Kidney tubule cell (primary cell): ENCODE measurements at places on chromosomes 7 and 10.

DNA sequence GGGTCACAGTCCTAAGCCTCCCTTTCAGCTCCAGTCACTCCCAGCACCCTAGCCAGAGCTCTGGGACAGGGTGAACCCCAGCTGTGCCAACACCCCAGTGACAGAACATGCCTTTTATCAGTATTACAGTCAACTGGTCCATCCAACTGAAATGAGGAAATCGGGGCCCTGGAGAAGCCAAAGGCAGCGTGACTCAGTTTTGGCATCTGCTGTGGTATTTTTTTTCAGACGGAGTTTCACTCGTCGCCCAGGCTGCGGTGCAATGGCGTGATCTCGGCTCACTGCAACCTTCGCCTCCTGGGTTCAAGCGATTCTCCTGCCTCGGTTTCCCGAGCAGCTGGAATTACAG is 3.4 kb upstream of the CLDN15 start:
- no peak for DNase-seq

DNA sequence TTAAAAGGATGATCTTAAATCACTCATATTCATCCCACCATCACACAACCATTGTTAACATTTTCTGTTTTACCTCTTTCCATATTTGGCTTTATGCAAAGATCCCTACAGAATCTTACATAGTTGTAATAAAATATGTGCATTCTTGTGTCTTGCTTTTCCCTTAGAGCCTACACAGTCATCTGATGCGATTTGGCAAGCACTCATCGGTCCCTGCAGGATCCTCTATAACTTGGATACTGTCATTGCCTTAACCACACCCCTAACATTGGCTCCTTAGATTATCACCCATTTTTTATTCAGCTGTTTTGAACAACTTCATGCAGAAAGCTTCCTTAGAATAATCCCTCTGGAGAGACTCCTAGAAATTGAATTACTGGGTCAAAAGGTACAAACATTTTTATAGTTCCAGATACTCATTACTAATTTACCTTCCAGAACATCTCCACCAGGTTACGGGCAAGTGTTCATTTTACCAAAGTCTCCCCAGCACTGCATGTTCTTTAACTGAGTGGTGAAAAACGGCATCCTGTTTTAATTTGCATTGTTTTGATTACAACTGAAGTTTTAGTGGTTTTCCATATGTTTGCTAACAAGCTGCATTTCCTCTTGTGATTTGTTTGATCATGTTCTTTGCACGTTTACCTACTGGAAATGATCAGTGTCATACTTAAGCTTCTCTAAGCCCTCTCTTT is 268.3 kb downstream of the GRID1 start:
- no peak for DNase-seq

- no peak for DNase-seq
Observed at GRCh38 chr7:2567679-2568278, 9.0 kb downstream of the IQCE start.

DNA sequence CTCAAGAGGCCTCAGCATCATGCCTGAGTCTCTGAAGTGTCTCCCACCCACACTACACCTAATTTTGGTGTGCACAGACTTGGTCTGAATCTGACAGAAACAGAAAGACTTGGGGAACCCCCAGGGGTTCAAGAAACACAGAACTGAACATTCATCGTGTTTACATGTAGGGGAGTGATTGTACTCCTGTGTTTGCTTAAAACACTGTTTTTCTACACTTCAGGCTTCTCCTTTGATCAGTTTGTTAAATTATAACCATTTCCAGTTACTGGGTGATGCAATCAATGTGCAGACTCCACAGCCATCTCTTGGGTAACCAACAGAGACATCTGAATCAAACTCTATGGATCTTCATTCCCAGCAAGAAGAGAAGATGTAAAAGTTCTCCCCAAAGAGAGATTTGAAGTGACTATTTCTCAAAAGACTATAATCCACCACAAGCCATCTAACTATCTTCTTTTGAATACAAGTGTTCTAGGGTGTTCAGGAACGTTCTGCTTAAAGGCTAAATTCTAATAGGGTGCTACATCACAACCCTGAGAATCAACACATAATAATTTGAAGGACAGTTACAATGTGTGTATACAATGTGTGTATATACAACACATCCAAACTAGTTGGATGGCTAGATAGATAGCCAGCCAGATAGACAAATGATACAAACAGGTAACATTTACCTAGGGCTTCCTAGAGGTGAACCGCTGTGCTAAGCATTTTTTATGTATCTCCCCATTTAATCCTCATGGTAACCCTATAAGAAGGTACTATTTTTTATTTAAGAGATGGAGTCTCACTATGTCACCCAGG is 34.2 kb downstream of the DNAJC12 start:
- DNase-seq, result peak; percentile 26
